GM12878 (cell line): ENCODE measurements at places on chromosomes 6 and 20.

DNA sequence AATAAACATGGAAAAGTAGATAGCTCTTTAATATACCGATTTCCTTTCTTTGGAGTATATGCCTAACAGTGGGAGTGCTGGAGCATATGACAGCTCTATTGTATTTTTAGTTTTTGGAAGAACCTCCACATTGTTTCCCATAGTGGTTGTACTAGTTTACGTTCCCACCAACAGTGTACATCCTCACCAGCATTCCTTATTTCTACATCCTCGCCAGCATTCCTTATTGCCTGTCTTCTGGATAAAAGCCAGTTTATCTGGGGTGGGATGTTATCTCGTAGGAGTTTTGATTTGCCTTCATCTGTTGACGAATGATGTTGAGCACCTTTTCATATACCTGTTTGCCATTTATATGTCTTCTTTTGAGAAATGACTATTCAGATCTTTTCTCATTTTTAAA is 2.6 kb downstream of the MICA start:
- DNase-seq: no peak

DNA sequence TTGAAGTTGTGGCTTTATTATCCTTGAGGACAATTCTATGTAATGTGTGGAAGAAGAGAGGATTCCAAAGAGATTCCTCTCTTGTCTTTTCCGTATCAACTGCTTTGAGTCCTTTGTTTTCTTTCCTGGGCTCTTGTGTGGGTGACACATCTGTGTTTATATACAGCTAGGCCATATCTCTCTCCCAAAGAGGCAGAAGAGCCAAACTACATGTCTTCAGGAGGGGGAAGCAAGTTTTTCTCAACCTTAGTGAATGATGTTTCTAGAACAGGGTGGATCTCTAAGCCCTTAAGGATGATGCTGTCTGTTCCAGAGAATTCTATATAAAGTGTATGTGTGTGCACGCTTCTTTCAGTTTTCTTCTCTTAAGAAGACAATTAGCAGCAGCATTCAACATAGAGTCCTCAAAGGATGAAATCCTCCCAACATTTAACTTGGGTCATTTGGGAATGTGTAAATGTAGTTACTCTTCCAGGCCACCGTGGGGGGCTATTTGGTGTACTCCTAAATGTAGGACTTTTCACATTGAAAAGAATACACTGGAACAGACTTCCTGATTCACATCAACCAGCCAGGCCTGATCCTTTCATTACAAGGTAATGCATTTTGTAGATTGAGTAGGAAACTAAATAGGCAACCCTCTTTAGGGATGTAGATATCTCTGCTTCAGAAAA is 92.8 kb upstream of the EEF1E1 start:
- DNase-seq: no peak

GRCh38 chr20:11355345-11355744 is 562.3 kb upstream of the BTBD3 start:
- no peak for DNase-seq

DNA sequence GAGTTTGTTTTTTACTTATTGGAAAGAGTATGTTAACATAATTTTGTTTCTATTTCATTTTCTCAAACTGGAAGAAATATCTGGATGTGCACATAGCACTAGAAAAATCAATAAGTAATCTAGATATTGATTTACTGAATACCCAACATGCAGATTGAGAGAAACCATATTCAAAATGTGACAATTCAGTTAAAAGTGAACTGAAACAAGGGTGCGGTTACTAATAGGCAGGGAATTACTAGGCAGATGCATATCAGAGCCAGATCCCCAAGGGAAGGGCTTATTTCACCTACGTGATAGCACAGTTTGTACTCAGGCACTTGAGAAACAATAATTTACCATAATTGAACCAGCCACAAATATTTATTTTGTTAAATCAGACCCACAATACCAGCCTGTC is 493.1 kb upstream of the FLRT3 start:
- DNase-seq: peak; percentile 89

GRCh38 chr6:140077827-140078560 is 703.5 kb upstream of the CITED2 start:
- DNase-seq: no peak

DNA sequence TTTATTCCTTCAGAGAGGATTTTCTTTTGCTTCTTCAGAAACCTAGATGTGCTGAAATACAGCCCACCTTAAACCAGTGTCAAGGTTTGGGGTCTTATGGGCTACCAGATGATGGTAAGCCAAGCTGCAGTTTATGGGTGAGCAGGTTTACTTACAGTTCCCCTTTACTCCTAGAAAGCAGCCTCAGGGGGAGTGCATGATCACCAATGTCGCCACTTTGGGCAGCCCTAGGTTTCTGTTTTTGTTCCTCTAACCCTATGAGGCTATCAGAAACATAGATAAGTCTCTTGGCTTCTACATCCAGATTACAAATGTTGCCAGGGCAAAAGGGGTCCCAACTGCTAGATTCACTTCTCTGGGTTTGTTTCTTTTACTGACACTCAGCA is 67.2 kb downstream of the TRIM27 start:
- no peak for DNase-seq

- DNase-seq: no peak
Measured at GRCh38 chr6:129497481-129498441, 212.2 kb downstream of the ARHGAP18 start.

- no peak for DNase-seq
Measured at GRCh38 chr20:2656471-2657117, 4.2 kb downstream of the NOP56 start.

DNA sequence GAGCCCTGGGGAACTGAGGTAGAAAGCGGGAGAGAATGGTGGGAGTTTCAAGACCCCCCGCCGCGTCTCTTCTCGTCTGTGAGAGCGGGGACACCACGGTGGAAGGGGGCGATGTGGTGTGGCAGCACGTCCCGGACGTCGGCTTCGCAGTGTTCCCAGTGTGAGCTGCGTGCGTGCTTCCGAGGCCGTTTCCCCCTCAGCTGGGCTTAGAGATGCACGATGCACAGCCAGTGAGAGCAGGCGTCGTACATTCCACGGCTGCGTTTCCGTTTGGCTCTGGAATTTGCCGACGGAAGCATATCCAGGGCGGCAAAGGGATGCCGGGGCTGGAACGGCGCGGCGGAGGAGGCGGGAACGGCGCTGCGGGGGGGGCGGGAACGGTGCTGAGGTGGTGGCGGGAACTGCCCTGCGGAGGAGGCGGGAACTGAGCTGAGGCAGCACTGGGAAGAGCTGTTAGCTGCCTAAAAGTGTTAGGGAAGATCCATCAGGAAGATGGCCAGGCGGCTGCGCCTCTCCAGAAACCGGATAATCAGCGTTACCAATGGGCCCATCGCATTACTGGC is 37.7 kb downstream of the KIF25 start:
- no peak for DNase-seq

DNA sequence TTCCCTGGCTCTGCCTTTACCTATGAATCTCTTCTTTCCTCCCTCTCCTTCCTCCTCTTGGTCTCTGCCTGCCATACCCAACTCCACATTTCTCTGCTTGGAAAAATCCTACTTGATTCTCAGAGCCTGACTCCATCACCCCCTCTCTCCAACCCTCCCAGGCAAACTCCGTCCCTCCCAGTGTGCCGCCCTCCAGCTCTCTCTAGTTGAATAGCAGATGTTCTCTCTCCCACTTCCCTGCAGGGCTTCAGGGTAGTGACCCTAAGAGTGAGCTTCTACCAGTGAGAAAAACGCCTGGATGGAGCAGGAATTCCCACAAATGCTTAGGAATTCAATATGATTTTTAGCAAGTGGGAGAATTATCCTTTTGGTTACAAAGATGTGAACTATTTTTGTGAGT is 141.6 kb downstream of the MTHFD1L start:
- no peak for DNase-seq

- DNase-seq: no peak
Measured at GRCh38 chr6:44527583-44528369, 140.3 kb downstream of the CDC5L start.

GRCh38 chr6:154500769-154501577 is 9.5 kb downstream of the CNKSR3 start:
- no peak for DNase-seq

DNA sequence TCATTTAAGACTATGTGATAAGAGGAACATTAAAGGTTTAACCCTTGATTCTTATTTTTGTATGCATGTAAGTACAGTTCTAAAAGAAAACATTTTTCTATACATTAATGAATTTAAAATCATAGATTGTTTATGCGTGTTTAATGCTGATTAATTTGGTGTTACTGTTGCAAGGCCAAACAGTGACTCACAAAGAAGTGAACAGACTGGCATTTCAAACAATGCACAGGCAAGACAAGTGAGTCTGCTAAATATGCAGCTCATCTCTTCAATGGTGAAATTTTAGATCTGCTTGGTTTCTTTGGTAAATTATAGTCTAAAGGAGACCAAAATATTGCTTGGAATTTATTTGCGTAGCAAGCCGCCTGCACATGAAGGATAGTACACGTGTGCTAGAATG is 417.4 kb upstream of the SOX4 start:
- no peak for DNase-seq

DNA sequence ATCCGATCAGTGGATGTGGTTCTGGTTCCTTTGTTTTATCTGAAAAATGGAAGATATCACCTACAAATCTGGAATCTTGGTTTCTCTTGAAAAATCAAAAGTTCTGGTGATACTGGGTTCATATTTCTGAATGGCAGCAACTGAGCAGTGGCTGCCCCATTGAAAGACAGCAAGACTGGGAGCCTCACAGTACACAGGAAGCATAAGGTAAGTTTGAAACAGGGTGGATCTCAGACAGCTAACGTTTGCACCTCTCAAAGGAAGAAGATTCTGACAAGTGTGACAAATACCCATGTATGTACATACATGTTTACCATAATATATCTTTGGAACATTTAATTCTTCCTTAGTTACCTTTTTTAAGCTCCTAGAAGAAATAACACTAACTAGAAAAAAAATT is at the start of gene SAMD3:
SAMD3 (minus strand) TSS at position 177 of the 400 bp plus-strand sequence. CDS start 7,678 bp downstream, outside the sequence.
- DNase-seq: no peak

DNA sequence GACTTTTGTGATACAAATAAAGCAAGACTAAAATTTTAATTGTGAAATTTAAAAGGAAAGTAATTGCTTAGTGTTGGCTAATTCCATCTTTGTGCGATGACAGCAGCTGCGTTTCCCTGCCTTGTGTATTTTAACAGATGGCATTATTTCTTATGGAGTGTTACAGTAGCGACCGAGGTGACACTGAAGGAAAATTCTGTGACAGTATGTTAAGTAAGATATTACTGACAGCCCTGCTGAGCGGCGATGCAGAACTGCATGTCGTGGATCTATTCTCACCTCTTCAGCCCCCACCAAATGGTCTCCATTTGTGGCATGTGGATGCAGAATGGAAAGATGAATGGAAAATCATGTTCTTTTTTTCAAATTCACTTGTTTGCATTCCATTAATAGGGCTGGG is 289.4 kb downstream of the RNF144B start:
- no peak for DNase-seq

GRCh38 chr6:85412911-85413430 is 36.9 kb upstream of the NT5E start:
- no peak for DNase-seq

GRCh38 chr20:46135856-46136633 is 17.9 kb downstream of the CD40 start:
- no peak for DNase-seq

DNA sequence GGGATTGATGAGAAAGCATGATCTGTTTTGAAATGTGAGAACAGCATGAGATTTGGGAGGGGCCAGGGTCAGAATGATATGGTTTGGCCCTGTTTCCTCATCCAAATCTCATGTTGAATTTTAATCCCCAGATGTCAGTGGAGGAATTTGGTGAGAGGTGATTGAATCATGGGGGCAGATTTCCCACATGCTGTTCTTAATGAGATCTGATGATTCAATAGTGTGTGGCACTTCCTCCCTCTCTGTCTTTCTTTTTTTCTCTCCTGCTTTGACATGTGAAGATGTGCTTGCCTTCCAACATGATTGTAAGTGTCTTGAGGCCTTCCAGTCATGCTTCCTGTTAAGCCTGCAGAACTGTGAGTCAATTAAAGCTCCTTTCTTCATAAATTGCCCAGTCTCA is 1060.3 kb upstream of the CITED2 start:
- DNase-seq: no peak

GRCh38 chr20:23227274-23227673 is 123.3 kb upstream of the NXT1 start:
- no peak for DNase-seq

DNA sequence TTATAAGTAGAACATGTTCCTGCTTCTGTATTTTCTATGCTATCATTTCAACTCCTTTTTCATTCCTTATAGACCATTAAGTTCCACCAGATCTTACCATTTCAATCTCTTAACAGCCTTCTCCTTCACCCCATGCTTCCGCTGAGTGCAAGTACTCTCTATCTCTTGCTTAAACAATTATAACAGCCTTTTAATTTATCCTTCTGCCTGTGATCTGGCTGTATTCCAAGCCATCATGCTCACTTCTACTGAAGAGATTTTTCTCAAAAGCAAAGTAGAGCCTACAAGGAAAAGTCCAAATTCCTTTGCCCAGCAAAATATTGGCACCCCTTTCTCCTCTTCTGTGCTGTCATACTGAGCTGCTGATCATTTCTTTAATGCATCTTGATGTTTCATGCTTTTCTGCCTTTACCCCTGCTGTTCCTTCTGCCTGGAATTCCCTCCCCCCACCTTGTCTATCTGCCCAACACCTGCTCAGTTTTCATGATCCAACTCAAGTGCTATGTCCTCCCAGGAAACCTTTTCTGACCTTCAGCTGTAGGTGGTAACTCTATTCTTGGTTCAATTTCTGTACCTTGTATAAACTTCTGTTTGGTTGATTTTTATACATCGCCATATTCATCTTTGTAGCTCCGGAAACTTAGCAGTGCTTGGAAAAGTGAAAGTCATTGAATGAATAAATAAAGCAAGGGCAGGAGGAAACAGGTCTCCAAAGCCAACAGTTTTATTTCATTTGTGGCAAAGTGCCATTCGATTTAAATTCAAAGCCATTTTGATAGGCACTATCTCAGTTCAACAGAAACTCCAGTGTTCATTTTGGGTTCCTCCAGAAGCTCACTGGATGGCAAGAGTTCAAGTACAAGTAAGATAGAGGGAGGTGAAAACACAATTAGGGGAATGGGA is 10.5 kb upstream of the BMP2 start:
- DNase-seq: no peak

DNA sequence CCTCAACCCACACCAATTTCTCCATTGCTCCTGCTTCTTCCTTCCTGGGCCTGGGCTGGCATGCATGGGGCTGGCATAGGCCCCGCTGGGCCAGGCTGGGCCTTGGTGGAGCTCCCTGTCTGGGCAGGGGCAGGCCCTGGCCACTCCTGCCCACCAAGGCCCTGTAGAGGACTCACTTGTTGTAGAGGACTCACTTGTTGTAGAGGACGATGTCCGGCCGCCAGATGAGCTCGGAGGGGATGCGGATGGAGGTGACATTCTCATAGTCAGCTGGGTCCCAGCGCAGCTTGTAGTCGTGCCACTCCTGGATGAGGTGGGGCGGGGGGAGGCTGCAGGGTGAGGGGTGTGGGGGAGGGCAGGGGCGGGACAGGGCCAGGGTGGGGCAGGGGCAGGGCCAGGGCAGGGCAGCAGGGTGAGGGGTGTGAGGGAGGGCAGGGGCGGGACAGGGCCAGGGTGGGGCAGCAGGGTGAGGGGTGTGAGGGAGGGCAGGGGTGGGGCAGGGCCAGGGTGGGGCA is 5.3 kb downstream of the CHRNA4 start:
- DNase-seq: no peak

GRCh38 chr6:110284855-110285254 is 73.3 kb downstream of the METTL24 start:
- DNase-seq: no peak
